ENCODE measurements at places on chromosomes 13 and 19.

- no peak for DNase-seq
Observed at GRCh38 chr19:58397533-58398037, 2.1 kb downstream of the RNF225 start.

DNA sequence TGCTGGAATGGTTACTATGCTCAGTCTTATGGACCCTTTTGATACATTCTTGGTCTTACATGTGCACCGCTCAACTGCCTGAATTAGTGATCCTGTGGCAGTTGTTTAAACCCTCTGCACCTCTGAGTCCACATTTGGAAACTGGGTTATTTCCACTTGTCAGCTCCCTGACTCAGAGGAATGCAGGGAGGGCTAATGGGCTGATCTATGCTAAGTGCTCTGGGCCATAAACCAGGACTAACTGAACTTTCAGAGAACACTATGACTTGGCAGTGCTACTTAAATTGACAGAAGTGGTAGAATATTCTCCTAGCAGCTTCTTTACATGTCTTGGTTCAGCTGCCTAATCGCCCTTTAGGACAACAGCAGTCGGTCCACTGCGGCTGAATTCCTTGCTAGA, 26.8 kb upstream of the MED4 start:
- DNase-seq = no peak

DNA sequence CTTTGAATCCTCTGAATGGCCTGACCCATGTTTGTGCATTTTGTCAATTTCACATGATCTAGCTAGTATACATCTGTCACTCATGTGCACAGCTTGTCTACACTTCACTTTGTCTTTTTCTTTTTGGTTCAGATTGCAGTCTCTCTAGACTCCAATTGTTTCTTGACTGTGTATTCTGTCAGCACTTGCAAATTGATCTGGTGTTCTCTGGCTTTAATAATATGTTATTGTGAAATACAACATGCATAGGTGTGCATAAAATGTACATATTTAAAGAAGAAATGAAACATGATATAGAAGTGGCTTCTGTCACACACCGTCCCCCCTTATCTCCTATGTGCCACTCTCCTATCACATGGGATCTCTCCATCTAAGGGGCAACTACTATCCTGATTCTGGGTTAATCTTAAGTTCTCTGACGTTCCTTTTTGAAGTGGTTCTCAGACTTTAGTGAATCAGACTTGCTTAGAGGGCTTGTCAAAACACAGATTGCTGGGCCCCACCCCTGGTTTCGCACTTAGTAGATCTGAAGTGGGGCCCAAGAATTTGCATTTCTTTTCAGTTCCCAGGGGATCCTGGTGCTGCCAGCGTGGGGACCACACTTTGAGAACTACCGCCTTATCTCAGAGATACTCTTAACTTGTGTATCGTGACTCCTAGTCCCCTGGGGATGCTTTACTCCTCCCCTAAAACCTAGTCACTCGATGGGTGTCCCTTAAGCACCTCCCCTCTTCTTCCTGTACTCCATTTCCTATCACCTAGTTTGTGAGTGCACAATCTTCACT, 5.8 kb downstream of the KRTDAP start:
- no peak for DNase-seq

DNA sequence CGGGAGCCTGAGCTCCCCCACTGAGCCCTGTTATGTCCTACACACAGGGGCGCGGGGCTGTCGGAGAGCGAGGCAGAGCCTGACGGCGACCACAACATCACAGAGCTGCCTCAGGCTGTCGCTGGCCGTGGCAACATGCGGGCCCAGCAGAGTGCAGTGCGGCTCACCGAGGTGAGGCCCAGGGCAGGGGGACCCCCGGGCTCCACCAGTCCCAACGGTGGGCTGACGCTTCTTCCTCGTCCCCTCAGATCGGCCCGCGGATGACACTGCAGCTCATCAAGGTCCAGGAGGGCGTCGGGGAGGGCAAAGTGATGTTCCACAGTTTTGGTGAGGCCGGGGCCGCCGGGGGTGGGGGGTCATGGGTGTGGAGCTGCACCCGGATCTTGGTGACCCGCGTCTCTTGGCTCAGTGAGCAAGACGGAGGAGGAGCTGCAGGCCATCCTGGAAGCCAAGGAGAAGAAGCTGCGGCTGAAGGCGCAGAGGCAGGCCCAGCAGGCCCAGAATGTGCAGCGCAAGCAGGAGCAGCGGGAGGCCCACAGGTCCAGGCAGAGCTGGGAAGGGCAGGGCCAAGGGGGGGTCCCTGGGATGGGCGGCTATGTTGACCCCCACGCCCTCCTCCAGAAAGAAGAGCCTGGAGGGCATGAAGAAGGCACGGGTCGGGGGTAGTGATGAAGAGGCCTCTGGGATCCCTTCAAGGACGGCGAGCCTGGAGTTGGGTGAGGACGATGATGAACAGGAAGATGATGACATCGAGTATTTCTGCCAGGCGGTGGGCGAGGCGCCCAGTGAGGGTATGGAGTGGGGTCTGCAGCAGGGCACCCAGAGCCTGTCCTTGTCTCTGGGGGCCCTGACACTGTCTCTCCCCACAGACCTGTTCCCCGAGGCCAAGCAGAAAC, 1.2 kb upstream of the P2RY11 start:
- no peak for DNase-seq

GRCh38 chr19:43438291-43439031, 23.8 kb downstream of the TEX101 start:
- no peak for DNase-seq

- no peak for DNase-seq
Observed at GRCh38 chr19:48398102-48398374, 4.6 kb downstream of the GRIN2D start.

DNA sequence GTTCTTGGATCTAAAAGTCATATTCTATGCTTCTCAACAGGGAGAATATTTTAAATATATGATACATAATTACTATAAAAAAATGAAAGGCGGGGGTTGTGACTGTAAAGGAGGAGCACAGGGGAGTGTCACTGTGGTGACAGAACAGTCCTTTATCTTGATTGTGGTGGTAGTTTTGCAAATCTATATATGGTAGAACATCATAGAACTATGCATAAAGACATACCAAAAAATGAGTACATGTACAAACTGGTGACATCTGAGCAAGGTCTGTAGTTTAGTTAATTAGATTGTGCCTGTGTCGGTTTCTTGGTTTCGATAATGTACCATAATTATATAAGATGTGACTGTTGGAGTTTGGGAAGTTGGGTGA, 38.7 kb upstream of the GARRE1 start:
- DNase-seq = no peak
